ENCODE measurements at places on chromosomes 2 and 18. TPM values are rescaled to one million over a fixed set of nuclear protein-coding genes. Genes with fewer than 3 reads are reported as not detected.

HMSD gene
- not detected for total RNA-seq

GRCh38 chr2:12587729-12588522, 128.8 kb upstream of the TRIB2 start:
- DNase-seq, result peak; percentile 64

TCF4 gene
- total RNA-seq, result 76.0 TPM

SCYGR4 gene
- total RNA-seq, result not detected

DNA sequence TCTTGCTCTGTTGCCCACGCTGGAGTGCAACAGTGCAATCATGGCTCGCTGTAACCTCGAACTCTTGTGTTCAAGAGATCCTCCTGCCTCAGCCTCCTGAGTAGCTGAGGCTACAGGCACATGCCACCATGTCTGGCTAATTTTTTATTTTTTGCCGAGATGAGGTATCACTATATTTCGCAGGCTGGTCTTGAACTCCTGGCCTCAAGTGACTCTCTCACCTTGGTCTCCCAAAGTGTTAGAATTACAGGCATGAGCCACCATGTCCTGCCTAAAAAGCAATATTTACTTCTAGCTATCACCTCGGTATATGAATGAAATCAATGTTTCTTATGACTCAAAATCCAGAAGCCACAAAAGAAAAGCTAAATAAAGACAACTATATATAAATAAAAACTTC, 2.2 kb downstream of the BUB1 start:
- DNase-seq, result no peak

- DNase-seq, result peak; percentile 23
These were observed 18.4 kb upstream of the YES1 start for GRCh38 chr18:830315-830901.

DNA sequence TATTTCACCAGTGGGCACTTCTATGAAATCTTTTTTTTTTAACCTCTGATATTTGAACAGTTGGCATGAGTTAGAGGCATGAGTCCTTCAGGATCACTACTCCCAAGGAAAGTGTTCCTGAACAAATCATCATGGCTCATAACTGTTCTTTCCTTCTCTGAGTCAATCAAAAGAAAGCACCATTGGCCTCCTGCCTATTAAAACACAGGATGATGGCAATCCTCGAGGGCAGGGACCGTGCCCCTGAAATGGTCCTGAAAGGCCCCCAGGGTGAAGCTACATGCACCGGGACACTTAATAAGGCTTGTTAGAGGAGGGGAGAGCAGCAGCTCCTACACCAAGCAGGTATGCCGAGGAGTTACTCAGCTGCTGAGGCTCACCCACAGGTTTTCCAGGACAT, 43.5 kb downstream of the SLC14A2 start:
- no peak for DNase-seq

GRCh38 chr2:96359866-96360265, 24.3 kb downstream of the NCAPH start:
- no peak for DNase-seq

- no peak for DNase-seq
These were observed 2.4 kb upstream of the GMPPA start for GRCh38 chr2:219496247-219496824.

PROKR1 gene
- total RNA-seq, result not detected

DNA sequence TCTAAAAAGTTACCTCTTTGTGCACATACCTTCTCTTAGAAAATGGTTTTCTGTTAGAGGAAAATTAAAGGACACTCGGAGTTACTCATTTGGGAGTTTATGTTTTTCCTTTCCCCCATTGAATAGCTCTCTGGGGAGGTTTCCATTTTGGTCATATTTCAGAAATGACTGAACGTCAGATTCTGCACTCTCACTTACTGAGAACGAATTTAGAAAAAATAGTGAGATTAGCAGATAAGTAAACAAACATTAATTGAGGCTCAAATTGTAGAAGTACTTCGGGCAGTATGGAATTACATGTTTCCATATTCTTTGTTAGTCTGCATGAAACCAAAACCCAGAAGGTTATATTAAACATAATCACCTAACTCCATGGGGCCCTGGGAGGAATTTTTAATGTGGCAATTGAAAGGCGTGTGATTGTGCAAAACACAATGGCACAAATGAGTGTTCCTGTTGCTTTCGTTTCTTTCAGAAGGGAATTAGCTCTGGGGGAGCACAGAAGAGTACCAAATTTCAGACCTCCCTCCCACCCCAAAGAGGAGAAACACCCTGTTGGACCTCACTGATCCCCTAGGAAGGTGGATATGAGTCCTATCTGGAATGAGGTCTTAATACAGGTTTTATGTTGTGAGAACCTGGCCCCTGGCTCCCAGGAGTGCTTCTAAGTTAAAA, 212.3 kb downstream of the BCL2 start:
- no peak for DNase-seq

- no peak for DNase-seq
These were observed 9.8 kb upstream of the NCK2 start for GRCh38 chr2:105734762-105735538.

DNA sequence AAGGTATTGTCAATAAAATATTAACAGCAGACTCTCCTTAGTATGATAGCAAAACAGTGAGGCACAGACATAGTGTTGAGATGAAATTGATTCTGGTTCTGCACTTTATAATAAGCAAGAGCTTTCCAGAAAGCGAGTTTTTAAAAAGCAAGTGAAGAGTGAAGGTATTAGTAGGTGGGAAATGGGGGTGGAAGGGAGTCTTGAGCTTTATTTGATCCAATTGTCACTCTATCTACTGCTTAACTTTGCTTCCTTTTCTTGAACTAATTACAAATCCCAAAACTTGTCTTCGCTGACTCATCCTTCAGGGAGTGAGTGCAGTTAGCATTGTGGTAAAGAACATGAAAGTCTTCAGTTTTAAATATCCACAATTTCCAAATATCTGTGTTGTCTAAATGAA, 120.6 kb upstream of the BOD1L2 start:
- no peak for DNase-seq

- peak; percentile 83 for DNase-seq
These were observed 24.6 kb upstream of the CASP10 start for GRCh38 chr2:201158111-201158929.

GRCh38 chr18:63142594-63143225, 176.9 kb downstream of the BCL2 start:
- DNase-seq, result no peak

DNA sequence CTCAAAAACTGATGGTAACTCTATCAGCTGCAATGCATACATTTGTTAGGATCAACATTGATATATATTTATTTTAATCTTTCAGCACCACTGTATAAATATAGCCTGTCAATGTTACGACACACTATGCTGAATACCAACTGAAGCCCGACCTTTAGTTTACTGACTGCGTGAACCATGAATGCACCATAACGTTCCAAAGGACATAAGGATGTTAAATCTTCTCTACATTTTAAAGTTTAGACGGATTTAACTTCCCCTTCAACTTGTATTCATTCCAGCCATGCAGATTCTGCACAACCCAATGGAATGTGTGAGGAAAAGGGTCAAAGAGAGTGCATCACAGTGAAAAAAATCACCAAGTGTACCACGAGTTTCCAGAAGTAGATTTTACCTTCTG, 489.5 kb downstream of the IRS1 start:
- DNase-seq, result no peak

ANKRD30BL gene
- not detected for total RNA-seq

DNA sequence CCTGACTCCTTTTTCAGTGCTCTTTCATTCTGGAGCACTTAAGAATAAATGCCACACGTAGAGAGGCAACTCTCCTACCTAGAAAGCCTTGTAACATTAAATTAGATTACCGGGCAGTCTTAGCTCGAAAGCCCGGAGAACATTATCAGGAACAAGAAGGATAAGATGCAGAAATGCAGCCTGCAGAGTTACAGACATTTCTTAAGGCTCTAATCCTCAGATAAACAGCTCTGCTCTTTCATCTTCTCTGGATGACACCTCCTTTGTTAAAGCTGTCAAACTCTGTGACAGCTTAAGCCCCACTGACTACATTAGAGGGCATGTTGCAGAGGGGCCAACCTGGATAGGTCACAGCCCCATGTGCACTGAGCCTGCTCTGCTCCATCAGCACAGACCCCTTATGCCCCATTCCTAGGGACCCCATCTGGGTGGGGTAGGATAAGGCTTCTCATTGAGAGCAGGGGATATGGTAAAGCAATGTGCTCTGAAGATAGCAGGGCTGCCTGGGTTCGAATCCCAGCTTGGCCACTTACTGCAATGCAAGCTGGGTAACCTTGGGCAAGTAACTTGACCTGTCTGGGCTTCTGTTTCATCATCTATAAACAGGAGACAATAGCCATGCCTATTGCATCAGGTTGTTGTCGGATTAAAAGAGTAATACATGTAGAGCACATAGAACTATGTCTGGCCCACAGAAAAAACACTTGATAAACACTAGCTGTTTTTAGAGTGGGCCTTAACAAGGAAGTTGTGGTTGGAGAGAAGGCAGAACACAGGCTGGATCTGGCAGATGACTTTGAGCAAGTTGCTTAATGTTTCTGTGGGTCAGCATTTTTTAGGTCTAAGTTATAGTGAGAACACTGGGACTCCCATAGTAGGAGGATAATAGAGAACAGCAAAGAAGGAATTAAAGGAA, 111.4 kb downstream of the THNSL2 start:
- no peak for DNase-seq

ALLC gene
- total RNA-seq, result not detected
